Spinal cord (tissue), 10 donors: ENCODE measurements at places on chromosomes 5 and 9.

DNA sequence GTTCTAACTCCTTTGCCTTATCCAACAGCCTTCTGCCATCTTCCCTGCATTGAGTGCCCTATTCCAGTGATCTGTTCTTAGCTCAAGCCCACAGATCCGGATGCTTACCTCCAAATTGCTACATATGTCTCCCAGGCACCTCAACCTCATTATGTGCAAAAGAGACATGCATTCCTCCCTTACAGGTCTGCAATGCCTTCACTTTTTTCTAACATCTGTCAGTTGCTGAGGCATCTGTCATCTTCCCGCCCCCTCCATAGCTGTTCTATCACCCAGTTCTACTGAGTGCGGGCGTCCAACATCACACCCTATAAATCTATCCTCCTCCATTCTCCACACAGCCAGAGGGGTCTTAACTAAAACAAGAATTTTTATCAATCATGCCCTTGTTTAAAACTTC lies 20.1 kb downstream of the NMRK1 start:
- DNase-seq = no peak

- no peak for DNase-seq
These were observed 45.3 kb upstream of the CACNA1B start for GRCh38 chr9:137832191-137832700.

DNA sequence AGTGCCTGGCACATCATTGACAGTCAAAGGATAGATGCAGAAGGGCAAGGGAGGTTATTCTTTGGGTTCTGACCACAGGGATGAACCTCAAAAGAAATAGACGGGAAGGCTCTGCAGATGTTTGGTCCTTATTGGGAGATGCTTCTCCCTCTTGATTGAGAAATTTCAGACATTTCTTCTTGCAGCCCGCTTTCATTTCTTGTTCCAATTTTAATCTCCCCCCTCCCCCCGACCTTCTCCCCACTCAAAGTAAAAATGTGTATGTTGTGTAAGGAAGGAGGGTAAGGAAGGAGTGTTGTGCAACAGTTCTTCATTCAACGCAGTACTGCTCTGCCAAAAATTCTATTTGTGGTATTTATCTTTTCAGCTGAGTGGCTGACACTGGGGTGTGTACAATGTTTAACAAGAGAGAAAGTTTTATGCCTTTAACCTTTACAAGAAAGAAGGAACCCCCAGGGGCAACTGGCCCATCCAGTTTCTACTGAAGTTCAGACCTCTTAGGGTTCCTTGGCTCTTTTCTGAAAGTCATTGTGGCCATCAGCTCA lies 46.3 kb upstream of the TNFSF15 start:
- DNase-seq = no peak

DNA sequence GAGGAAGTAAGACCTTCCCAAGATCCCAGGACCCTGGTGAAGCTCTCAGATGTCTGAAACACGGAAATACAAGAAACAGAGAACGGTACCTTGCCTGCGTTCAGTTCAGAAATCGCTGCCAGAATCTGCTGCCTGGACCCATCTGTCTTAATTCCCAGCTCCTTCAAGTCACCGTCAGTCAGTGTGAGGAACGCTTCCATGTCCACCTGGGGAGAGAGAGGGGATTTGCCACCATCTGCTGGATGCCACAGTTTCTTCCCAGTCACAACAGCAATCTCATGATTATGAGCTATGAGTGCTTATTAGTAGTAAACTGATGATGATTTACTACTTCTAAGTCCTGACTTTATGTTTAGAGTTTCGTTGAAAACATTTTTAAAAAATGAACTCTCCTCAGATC lies 36.7 kb upstream of the GABBR2 start:
- no peak for DNase-seq

GRCh38 chr9:42388846-42389245 lies 205.4 kb downstream of the SPATA31A6 start:
- DNase-seq = no peak

GRCh38 chr5:174172566-174172965 lies 127.1 kb downstream of the NSG2 start:
- DNase-seq = no peak

GRCh38 chr5:56664025-56664424 lies 151.3 kb upstream of the MAP3K1 start:
- DNase-seq = no peak

GRCh38 chr5:134735243-134735642 lies 3.1 kb upstream of the CAMLG start:
- DNase-seq = no peak

DNA sequence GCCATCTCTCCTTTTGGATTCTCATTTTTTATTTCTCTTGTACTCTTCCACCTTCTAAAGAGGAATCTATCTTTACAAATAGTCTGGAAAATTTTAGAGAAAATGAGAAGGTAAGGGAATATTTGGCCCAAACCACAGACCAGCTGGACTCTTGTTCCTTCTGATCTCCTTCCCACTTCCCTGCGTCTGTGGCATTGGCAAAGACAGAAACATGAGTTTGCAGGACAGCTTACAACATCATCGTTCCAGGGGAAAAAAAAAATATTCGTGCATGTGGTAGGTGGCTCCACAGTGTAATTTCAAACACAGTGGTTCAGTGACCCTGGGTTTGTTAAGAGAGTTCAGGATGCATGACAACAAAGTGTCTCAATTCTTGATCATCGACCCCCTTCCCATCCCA lies 755.0 kb downstream of the DNAH5 start:
- no peak for DNase-seq

DNA sequence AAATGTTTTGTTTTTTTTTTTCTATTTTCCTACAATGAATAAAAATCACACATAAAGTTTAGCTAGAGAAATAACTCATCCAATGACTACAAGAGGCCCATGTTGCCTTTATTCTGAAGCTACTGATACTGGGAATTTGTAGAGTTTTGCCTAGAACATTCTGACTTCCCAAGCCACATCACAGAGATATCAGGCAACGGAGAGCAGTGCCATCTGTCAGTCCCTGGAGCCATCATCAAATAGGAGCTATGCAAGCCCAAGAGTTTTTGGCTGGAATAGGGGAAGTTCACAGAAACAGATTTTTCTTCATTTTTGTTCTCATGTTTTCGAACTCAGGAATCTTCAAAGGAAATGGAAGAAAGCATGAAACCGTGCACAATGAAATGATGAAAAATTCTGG lies 896.6 kb downstream of the TLE1 start:
- DNase-seq = no peak

DNA sequence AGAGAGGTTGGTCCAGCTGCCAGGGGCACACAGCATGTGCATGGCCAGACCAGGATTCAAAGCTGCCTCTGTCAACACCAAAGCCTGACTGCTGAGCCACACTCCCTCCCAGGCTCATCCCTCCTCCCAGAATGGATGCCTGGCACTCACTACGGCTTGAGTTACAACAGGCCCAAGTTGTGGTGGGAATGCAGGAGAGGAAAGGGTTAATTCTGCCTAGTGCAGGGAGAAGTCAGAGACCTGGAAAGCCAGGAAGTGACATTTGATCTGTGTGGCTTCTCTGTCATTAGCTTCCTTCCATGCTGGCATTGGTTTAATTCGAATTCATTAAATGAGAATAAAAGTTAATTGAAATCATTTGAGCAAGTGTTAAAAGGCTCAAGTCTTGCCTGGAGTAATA lies 150.0 kb downstream of the NSG2 start:
- DNase-seq = no peak

- DNase-seq = no peak
These were observed 155.0 kb downstream of the MAN2A1 start for GRCh38 chr5:109844695-109845094.

GRCh38 chr9:97907046-97907445 lies 15.3 kb downstream of the TRMO start:
- no peak for DNase-seq

DNA sequence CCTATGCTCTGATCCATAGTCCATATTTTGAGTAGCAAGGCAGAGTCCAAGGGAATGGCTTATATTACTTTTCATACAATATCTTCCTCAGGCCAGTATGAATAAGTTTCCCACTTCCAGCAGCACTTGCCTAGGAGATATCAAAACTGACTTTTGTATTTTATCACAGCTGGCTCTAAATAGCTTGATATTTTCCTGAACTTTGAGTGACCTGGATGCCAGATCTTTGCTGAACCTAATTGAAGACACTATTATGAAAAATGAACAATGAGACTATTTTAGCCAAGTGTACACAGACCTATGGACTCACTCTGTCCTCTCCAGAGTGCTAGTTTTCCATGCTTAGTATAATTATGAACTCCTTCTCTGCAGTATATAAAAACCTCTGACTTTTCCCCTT lies 475.6 kb upstream of the PTGER4 start:
- DNase-seq = no peak

DNA sequence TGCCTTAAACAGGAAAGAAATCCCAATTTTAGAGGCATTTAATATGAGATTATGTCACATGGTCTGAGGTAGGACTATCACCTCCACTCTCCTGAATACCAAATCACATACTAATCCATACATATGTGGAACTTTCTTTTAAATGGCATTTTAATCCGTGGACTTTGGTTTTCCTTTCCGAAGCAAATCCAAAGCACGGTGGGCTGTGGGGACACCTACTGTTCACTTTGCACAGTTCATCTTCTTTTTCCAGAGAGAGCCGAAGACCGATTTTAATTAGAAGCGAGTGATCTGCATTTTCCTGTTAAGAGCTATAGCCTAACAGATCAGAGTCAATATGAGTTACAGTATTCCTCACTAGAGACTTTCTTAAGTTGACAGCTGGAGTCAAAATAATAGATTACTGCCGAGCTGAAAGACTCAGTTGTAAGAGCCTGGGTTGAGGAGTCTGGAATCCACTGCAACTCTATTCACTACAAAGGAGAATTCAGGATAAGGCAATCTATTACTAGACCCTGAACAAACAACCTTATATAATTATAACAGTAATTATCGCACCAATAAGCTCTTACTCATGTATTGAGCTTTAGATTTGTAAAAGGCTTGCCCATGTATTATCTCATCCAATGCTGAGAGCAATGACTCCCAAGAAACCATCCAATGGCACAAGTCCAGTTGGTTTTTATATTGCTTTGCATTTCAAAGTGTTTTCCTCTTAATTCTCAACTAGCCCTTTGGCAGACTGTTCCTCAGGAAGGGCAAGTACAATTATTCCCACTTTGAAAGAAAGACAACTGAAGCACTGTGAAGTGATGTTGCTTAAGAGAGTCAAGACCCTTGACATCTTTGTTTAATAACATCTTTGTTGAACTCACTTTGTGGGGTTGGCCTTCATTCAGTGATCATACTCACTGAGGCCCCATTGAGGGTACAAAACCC lies 144.7 kb downstream of the TRPM6 start:
- DNase-seq = peak; percentile 92

- no peak for DNase-seq
These were observed 301.1 kb downstream of the NR3C1 start for GRCh38 chr5:143102411-143102810.

GRCh38 chr9:126675147-126675467 lies 61.4 kb downstream of the LMX1B start:
- DNase-seq = no peak

DNA sequence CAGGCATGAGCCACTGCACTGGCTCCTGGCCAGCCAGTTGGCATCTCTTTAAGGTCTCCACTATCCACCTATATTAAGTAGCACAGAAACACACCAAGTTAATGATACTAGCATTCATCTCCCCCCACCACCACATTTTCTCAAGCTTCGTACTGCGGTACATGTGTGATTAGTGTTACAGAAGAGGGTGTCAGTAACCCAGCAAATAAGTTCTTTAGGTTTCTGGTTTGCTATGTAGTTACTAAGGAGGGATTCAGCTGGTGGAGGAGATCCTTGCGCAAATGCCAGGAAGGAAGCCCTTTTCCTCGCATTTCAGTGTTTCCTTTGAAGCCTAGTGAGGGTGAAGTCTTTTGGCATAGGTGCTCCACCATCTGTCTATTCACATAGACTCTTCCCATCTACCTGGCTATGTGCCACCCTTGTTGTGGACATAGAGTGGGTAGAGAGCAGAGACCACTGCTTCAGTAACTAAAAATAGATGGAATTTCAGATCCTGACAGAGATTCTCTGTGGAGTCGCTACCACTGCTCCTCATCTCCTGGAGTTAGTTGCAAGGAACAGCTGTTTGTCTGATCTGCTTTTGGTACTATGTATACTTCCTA lies 16.7 kb downstream of the UBE2D2 start:
- peak; percentile 22 for DNase-seq

- DNase-seq = no peak
These were observed 614.7 kb downstream of the PRELID2 start for GRCh38 chr5:145220481-145220880.

DNA sequence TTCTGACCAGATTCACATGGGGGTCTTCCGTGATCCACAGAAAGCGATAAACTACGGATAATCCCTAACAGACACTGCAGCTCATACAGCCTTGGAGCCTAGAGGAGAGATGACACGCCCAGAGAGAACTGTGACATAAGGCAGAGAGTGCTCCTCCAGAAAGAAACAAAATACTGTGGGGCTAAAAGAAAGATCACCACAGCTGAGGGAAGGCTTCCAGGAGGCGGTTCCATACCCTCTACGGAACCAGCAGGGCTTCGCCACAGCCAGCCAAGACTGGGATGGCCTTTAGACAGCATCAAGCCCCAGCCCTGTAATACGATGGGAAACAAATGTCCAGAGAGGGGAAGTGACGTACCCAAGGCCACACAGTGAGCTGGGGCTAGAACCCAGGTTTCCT lies 19.3 kb downstream of the GPX3 start:
- DNase-seq = no peak

- DNase-seq = no peak
These were observed 166.8 kb downstream of the ATP10B start for GRCh38 chr5:160685219-160685618.

GRCh38 chr9:16637218-16637617 lies 233.3 kb downstream of the BNC2 start:
- DNase-seq = no peak

GRCh38 chr5:5063533-5063953 lies 76.6 kb upstream of the ADAMTS16 start:
- no peak for DNase-seq

DNA sequence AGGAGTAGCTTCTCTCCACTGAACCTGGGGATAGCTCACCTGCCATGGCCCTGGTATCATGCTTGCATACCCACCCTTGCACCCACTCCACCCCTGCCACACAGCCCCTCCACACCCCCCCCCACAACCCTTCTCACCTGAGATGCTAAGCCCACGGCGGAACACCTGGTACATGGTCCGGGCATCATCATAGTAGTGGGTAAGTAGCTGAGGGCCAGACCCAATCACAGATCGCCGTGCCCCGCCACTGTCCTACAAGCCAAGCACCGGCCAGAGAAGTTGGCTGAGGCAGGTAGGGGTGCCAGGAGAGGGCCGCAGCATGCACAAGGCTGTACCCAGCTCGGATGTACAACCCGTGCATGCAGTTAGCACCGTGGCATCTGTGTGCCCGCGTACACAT lies 20.7 kb downstream of the ACSL6 start:
- DNase-seq = no peak
